ENCODE measurements at places on chromosomes 4 and X. TPM values are rescaled to one million over a fixed set of nuclear protein-coding genes. Genes with fewer than 3 reads are reported as not detected.

DNA sequence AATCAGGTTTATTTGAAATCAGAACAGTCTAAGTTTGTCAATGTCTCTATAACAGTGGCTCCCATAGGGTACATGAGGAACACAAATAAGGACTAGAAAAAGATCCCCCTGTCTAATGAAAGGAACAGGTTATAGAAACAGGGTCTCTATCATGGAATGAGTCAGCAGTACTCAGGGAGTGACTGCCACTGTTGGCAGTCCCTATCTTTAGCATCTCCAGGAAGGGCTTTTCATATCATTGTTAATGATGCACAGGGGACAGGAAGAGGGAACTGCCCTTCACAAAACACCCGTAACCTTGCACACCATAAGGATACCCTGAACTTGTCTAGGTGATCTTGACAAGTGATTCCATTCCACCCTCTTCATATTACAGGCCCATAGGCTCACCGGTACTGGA lies 38.5 kb upstream of the SMIM10L2A start:
- no peak for DNase-seq

DNA sequence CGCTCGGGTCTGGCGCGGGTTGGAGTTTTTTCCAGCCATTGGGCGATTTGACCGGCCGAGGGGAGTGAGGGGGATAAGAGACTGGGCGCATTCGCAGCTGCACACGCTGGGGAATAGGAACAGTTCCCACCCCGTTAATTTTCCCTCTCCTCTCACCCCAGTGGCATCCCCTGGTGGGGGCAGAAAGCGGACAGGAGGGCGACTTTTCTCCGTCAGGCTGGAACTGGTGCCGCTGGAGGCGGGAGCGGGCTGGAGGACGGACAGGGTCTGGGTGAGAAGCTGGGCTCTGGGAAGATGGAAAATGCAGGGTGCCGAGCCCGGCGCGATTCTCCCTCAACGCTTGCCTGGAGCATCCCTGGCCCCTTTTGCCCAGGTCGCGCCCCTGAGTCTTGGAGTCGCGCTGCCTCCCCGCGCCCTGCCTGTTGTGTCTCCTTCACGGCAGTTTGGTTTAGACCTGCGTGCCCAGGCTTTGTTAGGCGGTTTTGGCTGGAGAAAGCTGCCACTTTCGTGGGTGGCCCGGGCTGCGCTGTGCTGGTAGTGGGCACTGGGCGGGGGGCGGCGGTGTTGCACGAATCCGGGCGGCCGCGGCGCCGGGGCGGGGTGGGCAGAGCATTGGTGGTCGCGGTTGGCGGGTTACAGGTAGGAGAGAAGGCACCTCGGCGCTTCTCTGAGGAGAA lies 2.0 kb downstream of the ADGRL3 start:
- peak; percentile 32 for DNase-seq

DNA sequence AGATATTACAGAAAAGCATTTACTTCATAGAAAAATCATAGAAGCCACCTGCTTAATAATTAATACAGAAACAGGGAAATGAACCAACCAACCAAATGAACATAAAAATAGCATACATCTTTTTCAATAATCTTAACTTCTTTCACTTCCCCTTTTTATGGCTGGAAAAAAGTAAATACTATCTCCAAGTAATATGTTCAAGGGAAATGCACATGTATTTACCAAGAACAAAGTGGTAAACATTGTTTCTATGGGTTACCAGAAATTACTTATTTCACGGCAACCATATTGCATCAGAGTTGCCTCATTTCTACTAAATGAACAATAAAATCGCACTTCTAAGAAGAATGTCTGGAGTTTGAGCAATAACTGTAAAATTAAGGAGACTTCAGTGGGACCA lies 321.3 kb downstream of the TMA16 start:
- no peak for DNase-seq

- DNase-seq: no peak
These were observed 10.3 kb upstream of the GPR143 start for GRCh38 chrX:9775930-9776329.

The SOX3 gene
- total RNA-seq: not detected

DNA sequence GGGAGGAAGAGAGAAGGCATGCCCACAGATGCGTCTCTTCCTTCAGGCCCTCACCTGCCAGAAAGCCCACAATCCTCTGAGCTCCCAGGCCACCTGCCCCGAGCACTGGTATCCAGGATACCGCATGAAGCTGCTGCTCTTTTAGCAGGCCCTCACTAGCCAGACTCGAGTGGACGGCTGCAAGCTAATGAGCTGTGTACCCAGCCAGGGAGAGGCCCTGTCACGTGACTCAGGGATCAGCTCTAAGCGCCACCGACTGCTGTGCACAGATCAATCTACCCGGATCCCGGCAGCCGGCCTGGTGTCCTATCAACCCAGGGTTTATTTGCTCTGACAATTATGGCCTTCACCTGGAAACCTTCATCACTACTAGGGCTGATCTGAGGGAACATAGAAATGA lies 39.0 kb downstream of the BCOR start:
- no peak for DNase-seq

GRCh38 chr4:80204433-80205011 lies 7.2 kb downstream of the PRDM8 start:
- no peak for DNase-seq

DNA sequence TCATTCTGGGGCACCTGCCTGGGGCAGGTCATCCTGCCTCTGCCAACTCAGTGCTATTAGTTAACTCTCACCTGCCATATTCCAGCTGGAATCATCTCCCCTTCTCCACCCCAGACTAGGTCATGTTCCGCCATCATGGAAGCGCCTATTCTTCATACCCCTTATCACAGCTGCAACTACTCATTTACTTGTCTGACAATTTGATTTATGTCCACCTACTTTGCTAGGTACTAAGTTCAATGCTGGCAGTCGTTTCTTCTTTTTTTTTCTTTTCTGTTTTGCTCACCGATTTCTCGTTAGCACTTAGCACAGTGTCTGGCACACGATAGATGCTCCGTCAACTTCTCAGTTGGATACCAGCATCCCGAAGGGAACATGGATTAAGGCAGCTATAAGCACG lies 1.1 kb upstream of the FMR1 start:
- no peak for DNase-seq

GRCh38 chrX:130869239-130869638 lies 33.8 kb downstream of the ENOX2 start:
- peak; percentile 6 for DNase-seq

The MAGEC2 gene
- not detected for total RNA-seq

DNA sequence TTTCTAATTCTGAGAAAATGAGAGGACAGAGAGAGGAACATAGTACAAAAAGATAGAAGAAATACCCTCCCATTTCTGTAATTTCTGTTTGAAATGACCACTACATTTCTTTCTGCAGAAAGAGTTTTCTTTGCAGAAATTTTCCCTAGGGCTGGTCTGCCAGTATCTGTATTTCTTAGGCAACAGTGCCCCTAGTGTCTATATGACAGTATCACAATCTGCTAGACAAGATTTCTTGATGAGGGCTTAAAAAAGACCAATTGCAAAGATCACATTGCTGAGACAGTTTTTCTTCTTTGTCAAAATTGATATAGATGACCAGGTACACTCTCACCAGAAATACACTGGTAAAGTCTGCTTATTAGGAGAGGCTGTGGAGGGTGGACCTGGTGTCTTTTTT lies 81.0 kb upstream of the ZDHHC15 start:
- no peak for DNase-seq

DNA sequence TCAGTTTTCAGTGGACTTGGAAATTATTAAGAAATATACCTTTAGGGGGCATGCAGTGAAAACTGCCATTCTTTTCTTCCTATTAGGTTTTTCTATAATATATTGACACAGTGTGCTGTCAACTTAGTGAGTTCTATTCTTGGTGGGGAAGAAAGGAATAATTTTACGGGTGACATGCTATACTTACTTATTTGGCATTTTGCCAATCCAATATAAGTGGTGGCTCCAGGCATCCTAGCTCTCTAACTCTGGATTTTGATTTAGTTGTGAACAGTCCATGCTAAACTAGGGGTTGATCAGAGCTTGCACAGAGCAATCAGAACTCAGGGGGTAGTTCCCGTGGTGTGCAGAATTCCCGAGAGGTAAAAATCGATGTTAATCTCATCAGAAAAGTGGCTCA lies 277.7 kb upstream of the FTHL17 start:
- DNase-seq: no peak

The CCSER1 gene
- 0.81 TPM for total RNA-seq

GRCh38 chr4:16967722-16968121 lies 69.3 kb upstream of the LDB2 start:
- DNase-seq: no peak

DNA sequence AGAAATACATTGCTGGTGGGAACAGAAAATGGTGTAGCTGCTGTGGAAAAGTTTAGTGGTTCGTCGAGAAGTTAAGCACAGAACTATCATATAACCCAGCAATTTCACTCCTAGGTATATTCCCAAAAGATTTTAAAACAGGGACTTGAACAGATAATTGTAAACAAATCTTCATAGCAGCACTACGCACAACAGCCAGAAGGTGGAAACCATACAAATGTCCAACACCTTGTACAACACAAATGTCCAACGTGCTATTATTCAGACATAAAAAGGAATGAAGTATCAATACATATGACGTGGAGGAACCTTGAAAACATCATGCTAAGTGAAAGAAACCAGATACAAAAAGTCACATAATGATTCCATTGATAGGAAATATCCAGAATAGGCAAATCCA lies 37.9 kb downstream of the CUL4B start:
- DNase-seq: no peak
